Thoracic aorta (tissue), 2 donors: ENCODE measurements at places on chromosomes 5 and 9.

GRCh38 chr5:153523211-153523610 is 32.7 kb downstream of the GRIA1 start:
- no peak for DNase-seq

- no peak for DNase-seq
Measured at GRCh38 chr9:137761032-137761431, 116.5 kb upstream of the CACNA1B start.

DNA sequence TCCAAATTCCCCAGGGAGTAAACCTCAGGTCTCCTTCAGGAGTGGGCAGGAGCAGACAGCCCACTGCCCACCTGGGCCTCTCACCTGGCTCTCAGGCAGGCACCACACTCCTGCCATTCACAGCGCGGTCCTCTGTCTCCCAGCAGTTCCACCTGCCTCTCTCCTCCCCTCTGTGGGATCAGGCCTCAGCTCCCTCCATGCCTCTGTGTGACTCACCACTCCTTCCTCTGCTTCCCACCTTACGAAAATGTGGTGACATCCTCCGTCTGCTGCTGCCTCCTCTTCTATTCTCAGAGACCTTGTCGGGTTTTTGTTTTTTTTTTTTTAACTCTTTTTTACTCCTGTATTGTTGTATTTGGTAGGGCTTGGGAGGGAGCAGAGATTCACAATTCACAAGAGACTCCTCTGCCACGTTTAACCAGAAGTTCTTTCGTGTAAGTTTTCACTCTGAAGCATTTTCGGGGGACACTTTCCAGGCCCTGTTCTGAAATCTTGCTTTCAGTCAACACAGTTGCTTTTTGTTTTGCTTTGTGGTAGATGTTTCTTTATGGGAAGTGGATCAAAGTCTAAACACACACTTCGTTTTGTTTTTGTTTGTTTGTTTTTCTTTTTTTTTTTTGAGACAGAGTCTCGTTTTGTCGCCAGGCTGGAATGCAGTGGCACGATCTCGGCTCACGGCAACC is 21.1 kb upstream of the CDKN2AIPNL start:
- no peak for DNase-seq

DNA sequence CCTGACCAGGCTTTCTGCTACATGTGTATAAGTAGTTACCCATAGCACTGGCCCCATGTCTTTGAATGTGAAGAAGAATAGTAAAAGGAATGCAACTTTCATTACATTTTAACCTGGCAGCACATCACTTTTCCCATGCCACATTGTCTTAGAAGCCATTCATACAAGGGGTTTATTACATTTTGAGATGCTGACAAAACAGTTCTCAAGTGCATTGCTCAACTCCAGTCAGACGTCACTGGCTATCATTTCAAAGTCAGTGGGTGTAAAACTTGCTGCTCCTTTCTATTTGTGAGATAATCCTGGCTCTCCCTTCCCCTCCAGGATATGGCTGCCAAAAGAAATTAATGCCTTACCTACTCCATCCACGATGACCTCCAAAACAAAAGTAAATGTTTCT is 97.0 kb upstream of the VCAN start:
- DNase-seq: no peak

DNA sequence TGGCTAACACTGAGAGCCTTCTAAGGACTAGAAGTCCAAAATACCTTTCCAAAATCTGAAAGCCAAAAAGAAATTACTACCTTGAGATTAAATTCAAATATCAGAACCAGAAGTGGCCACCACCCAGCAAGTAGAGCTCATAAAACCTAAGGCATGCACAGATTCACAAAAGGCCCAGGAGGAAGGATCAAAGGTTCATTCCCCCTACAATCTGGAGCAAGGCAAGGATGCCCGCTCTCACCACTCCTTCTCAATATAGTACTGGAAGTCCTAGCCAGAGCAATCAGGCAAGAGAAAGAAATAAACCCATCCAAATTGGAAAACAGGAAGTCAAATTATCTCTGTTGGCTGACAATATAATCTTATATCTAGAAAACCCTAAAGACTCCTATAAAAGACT is 6.0 kb downstream of the RASEF start:
- DNase-seq: no peak

- DNase-seq: no peak
Measured at GRCh38 chr5:112063856-112064255, 306.9 kb upstream of the NREP start.

- DNase-seq: no peak
Measured at GRCh38 chr5:146699138-146699537, 179.4 kb downstream of the PPP2R2B start.

GRCh38 chr5:169991115-169991869 is 11.0 kb upstream of the INSYN2B start:
- DNase-seq: no peak

GRCh38 chr5:170748951-170749471 is 34.5 kb upstream of the GABRP start:
- no peak for DNase-seq

- DNase-seq: no peak
Measured at GRCh38 chr5:97162045-97162444, 19.6 kb upstream of the LIX1 start.

- DNase-seq: no peak
Measured at GRCh38 chr9:35519692-35520363, 29.9 kb downstream of the RUSC2 start.

- no peak for DNase-seq
Measured at GRCh38 chr5:6307304-6307703, 71.0 kb downstream of the MED10 start.

- DNase-seq: no peak
Measured at GRCh38 chr5:40716590-40716989, 36.9 kb downstream of the PTGER4 start.
